ENCODE measurements at places on chromosomes 13 and 19. TPM values are rescaled to one million over a fixed set of nuclear protein-coding genes. Genes with fewer than 3 reads are reported as not detected.

Gene TBC1D4
- 8.2 TPM for total RNA-seq

Gene FAM83E
- 0.77 TPM for total RNA-seq

Gene ZNF726
- 0.67 TPM for total RNA-seq

Gene NLRP7
- total RNA-seq, result not detected

Gene ADGRE3
- total RNA-seq, result not detected

Gene TIMM13
- total RNA-seq, result 76.1 TPM

Gene CGB5
- total RNA-seq, result not detected

Gene SIGLEC5
- not detected for total RNA-seq

Gene KLF1
- total RNA-seq, result not detected

Gene CAMSAP3
- 0.41 TPM for total RNA-seq

Gene LRRC8E
- 6.9 TPM for total RNA-seq

Gene FFAR3
- not detected for total RNA-seq

Gene PPFIA3
- total RNA-seq, result 13.9 TPM

Gene LSM14A
- total RNA-seq, result 89.4 TPM

Gene ALOX5AP
- 1.1 TPM for total RNA-seq

Gene ZNF223
- 5.2 TPM for total RNA-seq

Gene KISS1R
- total RNA-seq, result 0.38 TPM

Gene OBI1
- 8.8 TPM for total RNA-seq

Gene FFAR2
- total RNA-seq, result not detected

Gene GJB2
- not detected for total RNA-seq

Gene ATXN8OS
- not detected for total RNA-seq

Gene NALCN
- 38.6 TPM for total RNA-seq

Gene WDR88
- not detected for total RNA-seq

Gene CLASRP
- total RNA-seq, result 43.4 TPM

Gene FCGBP
- total RNA-seq, result 0.42 TPM

Gene ZNF536
- not detected for total RNA-seq

Gene MBD3L2
- total RNA-seq, result not detected

Gene MATK
- not detected for total RNA-seq

Gene KLHL1
- not detected for total RNA-seq

Gene CGB8
- 3.1 TPM for total RNA-seq

Gene TEKTIP1
- total RNA-seq, result 0.35 TPM

Gene ZNF256
- 5.1 TPM for total RNA-seq

Gene HSPBP1
- total RNA-seq, result 22.7 TPM

Gene RPL18A
- 1,234 TPM for total RNA-seq

Gene NCLN
- 82.5 TPM for total RNA-seq

Gene ZNF667
- total RNA-seq, result not detected

Gene CGB1
- 0.92 TPM for total RNA-seq

Gene ARMC6
- total RNA-seq, result 36.1 TPM

Gene GPR183
- 0.63 TPM for total RNA-seq

Gene PGLYRP1
- total RNA-seq, result not detected

Gene GPR12
- total RNA-seq, result not detected

Gene MAMSTR
- 1.6 TPM for total RNA-seq

Gene LHB
- not detected for total RNA-seq

Gene GRIN3B
- 0.67 TPM for total RNA-seq

Gene ATP12A
- total RNA-seq, result not detected

Gene RXFP2
- not detected for total RNA-seq

Gene GNA15
- not detected for total RNA-seq

Gene PTGIR
- 2.4 TPM for total RNA-seq

Gene ZNF560
- not detected for total RNA-seq

Gene CNN1
- total RNA-seq, result 20.1 TPM

Gene PCDH9
- 10.1 TPM for total RNA-seq

Gene GRIK5
- 0.37 TPM for total RNA-seq

Gene CEACAM18
- total RNA-seq, result not detected

Gene CTXN1
- 21.8 TPM for total RNA-seq

Gene WDR62
- 6.0 TPM for total RNA-seq

Gene C5AR1
- total RNA-seq, result 3.7 TPM
